ENCODE measurements at places on chromosomes 1 and 21. TPM values are rescaled to one million over a fixed set of nuclear protein-coding genes. Genes with fewer than 3 reads are reported as not detected.

- H3K4me3 ChIP-seq: no peak overlapping the region
- no peaks in the 10 kb centered on the region for H3K36me3 ChIP-seq
- no peaks in the 10 kb centered on the region for H3K27me3 ChIP-seq
Measured at GRCh38 chr1:207856276-207857023, 54.5 kb downstream of the CD34 start.

- no peaks in the 10 kb centered on the region for H3K36me3 ChIP-seq
- H3K4me1 ChIP-seq: peaks cover 8% of the 10 kb centered on the region
- H3K27me3 ChIP-seq: no peaks in the 10 kb centered on the region
- peak; percentile 61 for DNase-seq
Measured at GRCh38 chr1:145985502-145986439, 10.6 kb downstream of the TXNIP start.

TPTE gene
- not detected for total RNA-seq

DNA sequence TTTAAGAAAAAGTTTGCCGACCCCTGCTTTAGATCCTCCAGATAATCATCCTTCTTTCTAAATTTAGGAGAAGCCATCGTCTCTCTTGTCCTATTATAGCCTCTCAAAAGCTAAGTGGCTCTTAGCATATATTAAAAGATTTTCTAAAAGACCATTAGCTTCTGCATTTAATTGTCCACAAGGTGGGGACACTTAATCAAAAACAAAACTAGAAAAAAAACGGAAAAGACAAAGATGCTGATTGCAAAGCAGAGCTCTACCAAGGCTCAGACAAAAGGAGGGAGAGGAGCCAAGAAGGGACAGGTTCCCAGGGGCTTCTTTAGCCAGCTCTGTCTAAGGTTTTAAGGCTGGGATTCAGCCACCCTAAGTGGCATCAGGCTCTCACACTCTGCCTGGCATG lies 128.3 kb upstream of the HMGB4 start:
- H3K27ac ChIP-seq: no peak overlapping the region
- H3K4me3 ChIP-seq: no peak overlapping the region
- H3K36me3 ChIP-seq: no peaks in the 10 kb centered on the region
- no peaks in the 10 kb centered on the region for H3K27me3 ChIP-seq
- DNase-seq: peak; percentile 6
- H3K4me1 ChIP-seq: no peaks in the 10 kb centered on the region

PODN gene
- 67.5 TPM for total RNA-seq

DNA sequence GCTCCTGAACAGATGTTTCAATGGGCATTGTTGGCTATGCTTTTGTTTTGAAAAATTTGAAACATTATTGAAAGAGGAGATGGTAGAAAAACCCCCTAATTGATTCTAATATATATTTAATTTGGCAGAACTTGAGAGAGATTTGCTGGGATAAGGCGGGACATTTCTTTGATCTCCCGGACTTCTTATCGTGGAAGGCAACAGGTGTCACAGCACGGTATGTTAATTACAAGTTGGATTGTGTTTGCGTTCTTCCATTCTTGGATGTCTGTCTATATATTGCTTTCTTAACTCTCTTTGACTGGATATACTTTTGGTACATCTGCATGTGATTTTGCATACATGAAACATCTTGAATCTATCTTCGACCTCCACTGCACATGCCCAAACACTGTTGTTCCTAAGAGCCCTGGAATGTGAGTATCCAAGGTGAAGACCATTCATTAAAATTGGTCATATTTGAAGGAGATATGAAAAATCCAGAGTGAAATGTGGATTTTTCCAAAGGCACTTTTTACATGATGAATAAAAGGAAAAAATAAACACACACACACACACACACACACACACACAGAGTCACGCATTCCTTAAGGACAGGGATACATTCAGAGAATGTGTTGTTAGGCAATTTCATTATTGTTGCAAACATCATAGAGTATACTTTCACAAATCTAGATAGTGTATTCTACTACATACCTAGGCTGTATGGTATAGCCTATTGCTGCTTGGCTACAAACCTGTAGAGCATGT lies 81.9 kb downstream of the FGGY start:
- peaks cover 12% of the 10 kb centered on the region for H3K4me1 ChIP-seq
- H3K36me3 ChIP-seq: no peaks in the 10 kb centered on the region
- DNase-seq: no peak
- no peaks in the 10 kb centered on the region for H3K27me3 ChIP-seq
- H3K27ac ChIP-seq: no peak overlapping the region
- H3K4me3 ChIP-seq: no peak overlapping the region

All from fibroblast of lung (primary cell).